ENCODE measurements at places on chromosomes 16 and 17. TPM values are rescaled to one million over a fixed set of nuclear protein-coding genes. Genes with fewer than 3 reads are reported as not detected.

The TAT gene
- total RNA-seq: not detected

The PRDM7 gene
- total RNA-seq: not detected

The G6PC1 gene
- not detected for total RNA-seq

DNA sequence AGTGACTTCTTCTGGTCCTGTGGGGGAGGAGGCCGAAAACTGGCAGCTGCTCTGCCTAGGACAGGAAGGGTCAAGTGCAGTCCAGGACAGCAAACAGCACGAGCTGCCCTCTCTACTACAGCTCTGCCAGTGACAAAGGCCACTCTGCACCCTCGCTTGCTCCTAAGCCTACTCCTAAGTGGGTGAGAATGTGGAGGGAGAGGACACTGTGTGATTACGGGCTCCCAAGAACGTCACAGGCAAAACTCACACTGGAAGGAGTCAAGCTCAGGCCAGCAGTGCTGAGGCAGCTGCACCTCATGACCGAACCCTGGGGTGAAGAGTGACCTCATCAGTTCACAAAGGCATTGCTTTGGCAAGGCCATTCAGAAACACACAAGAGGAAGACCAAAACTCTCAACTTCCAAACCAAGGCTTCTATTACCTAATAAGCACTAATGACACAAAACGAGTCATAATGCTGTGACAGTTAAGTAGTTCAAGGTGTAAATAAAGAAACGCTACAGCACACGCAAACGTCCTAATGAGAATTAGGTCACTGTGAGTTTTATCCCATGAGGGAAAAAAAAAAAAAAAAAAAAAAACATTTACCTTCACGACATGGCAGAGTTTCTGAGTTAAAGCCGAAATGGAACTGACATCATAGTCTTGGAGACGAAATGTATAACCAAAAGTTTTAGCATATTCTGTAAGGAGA, 35.1 kb downstream of the MARF1 start:
- peak; percentile 84 for DNase-seq
- no peak overlapping the region for H3K4me3 ChIP-seq
- peaks cover 34% of the 10 kb centered on the region for H3K36me3 ChIP-seq
- no peak overlapping the region for H3K27ac ChIP-seq

The MARVELD3 gene
- not detected for total RNA-seq

The ASGR1 gene
- not detected for total RNA-seq

The KRTAP2-2 gene
- not detected for total RNA-seq

DNA sequence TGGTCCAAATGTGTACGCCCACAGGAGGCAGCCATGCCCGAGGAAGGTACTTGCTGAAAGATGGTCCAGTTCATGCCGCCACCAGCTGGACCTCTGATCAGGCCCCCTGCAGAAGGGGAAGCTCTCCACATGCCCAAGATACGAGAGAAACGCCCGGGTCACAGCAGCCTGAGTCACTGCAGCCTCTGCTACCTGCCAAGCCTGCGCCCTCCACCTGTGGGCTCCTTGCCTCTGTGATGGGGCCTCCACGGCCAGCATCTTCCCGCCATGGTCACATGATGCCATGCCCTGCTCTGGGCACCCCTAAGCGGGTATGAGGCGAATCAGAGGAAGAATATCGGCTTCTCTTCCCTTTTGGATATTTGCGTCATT, 13.7 kb upstream of the KREMEN2 start:
- no peaks in the 10 kb centered on the region for H3K4me1 ChIP-seq
- no peak for DNase-seq
- H3K27ac ChIP-seq: no peak overlapping the region
- peaks cover 8% of the 10 kb centered on the region for H3K27me3 ChIP-seq
- no peaks in the 10 kb centered on the region for H3K36me3 ChIP-seq

The C1QTNF1 gene
- total RNA-seq: 28.5 TPM

The FNDC8 gene
- not detected for total RNA-seq

- H3K4me3 ChIP-seq: no peak overlapping the region
- no peaks in the 10 kb centered on the region for H3K27me3 ChIP-seq
- H3K27ac ChIP-seq: no peak overlapping the region
- peak; percentile 35 for DNase-seq
- H3K4me1 ChIP-seq: peaks cover 15% of the 10 kb centered on the region
These were observed 21.2 kb downstream of the MTHFSD start for GRCh38 chr16:86533767-86534351.

DNA sequence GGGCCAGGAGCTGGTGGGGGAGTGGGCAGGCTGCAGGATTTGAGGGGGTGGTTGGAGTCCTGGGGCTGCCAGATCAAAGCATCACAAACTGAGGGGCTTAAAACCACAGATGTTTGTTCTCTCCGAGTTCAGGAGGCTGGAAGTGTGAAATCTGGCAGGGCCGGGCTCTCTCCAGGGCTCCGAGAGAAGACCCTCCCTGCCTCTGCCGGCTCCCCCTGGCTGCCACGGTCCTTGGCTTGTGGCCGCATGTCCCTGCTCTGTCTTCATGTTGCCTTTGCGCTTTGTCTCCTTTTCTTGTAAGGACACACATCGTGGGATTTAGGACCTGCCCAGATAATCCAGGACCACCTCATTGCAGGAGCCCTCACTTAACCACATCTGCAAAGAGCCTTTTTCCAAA, 139.8 kb upstream of the GSE1 start:
- no peak overlapping the region for H3K4me3 ChIP-seq
- peaks cover 19% of the 10 kb centered on the region for H3K4me1 ChIP-seq
- DNase-seq: no peak

GRCh38 chr16:65570261-65570660, 448.4 kb upstream of the CDH11 start:
- H3K4me1 ChIP-seq: no peaks in the 10 kb centered on the region
- H3K27me3 ChIP-seq: no peaks in the 10 kb centered on the region
- no peak overlapping the region for H3K27ac ChIP-seq
- no peaks in the 10 kb centered on the region for H3K36me3 ChIP-seq

DNA sequence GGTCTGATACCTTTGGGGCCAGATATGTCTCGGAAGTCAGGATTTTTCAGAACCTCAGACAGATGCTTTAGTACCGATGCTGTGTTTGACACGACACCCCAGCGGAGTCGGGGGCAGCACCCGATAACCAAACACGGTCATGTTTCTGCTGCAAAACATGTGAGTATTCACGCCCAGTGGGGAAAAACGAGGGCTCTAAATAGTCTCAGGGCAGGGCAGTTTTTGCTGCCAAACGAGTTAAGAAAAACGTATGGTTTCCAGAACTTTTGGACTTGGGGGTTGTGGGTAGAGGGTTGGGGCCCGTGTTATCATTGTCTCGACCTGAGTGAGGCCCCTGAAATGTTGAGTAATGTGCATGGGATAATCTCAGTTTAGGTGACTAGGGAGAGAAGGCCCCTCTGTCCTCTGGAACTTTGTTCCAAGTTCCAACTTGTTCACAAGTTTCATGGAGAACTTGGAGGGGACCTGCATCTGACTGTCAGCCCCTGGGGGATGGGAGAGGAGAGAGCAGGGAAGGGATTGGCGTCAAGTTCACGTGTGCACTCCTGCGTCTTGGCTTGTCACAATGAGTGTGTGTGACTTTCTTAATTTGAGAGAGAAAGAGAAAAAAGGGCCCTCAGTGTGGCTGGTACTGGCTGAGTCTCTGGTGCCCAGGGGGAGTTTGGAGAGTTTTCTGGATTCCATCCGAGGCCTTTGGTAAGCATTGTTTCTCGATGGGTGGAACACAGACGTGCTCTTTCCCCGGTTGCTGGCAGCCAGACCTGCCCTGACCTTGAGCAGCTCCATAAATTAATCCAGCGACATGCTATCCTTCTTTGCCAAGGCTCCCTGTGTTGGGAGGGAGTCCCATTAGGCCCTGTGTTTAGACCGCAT, 83.9 kb upstream of the CIBAR2 start:
- H3K36me3 ChIP-seq: no peaks in the 10 kb centered on the region
- H3K4me1 ChIP-seq: peaks cover 79% of the 10 kb centered on the region
- H3K4me3 ChIP-seq: no peak overlapping the region
- peak overlapping the region; percentile 80 for H3K27ac ChIP-seq

- H3K36me3 ChIP-seq: no peaks in the 10 kb centered on the region
- H3K4me1 ChIP-seq: no peaks in the 10 kb centered on the region
- H3K27ac ChIP-seq: no peak overlapping the region
- no peak for DNase-seq
- H3K4me3 ChIP-seq: no peak overlapping the region
- H3K27me3 ChIP-seq: no peaks in the 10 kb centered on the region
These were observed 72.9 kb downstream of the DNAH9 start for GRCh38 chr17:11671126-11671525.

DNA sequence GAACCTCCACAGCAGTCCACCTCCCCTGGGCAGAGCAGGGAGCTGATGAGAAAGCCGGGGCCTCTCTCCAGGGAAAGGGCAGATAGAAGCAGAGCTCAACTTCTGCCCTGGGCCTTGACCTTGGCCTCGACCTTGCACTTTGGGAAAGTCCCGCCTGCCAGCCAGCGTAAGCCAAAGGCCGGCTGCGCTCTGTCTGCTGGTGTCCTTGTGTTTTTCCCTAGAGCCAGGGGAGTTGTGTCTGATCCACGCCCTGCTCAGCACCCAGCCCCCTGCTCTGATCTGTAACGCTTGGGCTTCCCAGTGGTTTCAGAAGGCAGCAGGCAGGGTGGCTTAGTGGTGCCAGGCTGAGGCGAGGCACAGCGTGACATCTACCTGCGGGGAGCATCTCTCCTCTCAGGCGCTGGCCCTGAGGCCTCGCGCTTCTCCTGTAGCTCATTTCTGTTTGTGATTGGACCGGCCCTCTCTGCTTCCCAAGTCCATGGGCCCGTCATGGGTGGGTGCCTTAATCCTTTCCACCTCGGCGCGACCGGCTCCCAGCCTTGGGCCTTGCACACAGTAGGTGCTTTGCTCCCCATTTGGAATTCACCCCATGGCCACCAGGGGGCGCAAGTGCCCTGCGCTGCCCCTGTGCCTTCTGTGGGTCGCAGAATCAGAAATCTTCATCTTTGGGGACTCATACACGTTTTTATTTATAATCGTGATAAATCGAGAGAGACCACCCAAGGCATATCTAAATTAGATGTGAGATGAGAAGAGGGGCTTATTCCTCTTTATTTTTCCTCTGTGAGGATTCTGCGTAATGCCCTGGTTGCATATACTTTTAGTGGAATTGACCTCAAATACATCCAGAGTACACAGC, 24.2 kb downstream of the SGSH start:
- no peak for DNase-seq
- H3K27ac ChIP-seq: no peak overlapping the region
- no peaks in the 10 kb centered on the region for H3K27me3 ChIP-seq
- H3K4me1 ChIP-seq: no peaks in the 10 kb centered on the region
- H3K36me3 ChIP-seq: no peaks in the 10 kb centered on the region

DNA sequence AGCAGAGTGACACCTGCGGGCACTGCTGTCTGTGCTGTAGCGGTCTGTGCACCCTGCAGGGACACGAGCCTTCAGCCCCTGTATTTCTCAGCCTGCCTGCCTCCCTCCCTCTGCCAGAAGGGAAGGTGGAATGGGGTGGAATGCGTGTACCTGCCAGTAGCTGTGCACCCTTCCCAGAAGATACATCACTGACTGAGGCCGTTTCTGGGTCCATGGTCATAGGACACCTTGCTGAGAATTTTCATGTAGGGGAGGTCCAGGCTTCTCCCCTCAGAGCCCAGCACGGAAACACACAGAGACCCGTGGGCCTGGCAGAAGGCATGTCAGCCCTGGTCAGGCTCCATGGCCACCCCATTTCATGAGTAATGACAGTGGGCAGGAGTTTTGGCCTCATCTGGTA, 16.5 kb downstream of the DBNDD1 start:
- no peaks in the 10 kb centered on the region for H3K36me3 ChIP-seq
- DNase-seq: no peak
- no peak overlapping the region for H3K4me3 ChIP-seq
- no peaks in the 10 kb centered on the region for H3K4me1 ChIP-seq
- H3K27me3 ChIP-seq: no peaks in the 10 kb centered on the region

Measured in sigmoid colon (tissue), 7 donors.